ENCODE measurements at places on chromosomes 16 and 17.

DNA sequence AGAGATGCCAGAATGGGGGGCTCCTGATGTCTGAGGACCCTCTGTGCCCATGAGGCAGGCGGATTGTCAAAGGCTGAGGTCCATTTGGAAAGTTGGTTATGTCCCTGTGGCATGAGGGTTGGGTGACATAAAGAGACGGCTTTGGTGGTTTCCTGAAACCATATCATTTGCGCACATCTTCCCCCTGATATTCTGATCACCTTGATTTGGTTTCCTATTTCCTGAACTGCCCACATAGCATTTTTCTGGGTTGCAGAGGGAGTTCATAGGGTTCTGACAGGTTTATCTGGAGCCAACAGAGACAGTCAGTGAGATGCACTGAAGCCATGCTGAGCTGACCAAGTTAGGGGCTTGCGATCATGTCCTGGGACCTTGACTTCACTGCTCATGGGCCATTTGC, 15.7 kb upstream of the RNF222 start:
- no peak for DNase-seq

GRCh38 chr17:80892019-80892855, 99.4 kb upstream of the CHMP6 start:
- DNase-seq, result peak; percentile 92

DNA sequence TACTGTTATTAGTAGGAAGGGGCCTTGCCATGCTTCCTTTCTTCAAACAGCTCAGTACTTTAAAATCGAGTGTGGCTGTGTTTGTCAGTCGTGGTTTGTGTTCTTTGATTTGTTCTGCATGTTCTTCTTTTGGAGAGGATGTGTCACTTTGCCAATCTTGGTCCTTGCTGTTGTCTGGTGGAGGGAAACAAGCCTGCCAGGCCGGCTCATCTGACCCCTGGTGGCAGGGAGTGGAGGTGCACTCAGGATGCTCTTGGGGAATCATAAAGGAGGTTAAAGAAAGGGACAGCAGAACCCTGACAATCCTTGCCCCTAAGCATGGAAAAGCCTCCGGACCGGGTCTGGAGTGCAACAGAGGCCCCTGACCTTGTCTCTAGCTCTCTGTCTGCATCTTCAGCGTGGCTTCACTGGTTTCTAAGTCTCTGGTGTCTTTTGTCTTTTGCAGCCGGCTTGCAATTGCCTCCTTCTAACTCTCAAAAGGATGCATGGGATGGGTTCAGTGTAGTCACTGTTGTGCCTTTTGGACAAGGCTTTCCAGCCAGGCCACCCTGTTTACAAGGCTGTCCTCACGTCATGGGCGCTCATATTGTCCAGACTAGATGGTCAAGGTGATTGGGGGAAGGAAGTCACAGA, 135.8 kb downstream of the WWOX start:
- peak; percentile 21 for DNase-seq

- DNase-seq, result no peak
Measured at GRCh38 chr17:65533056-65533745, 28.2 kb downstream of the AXIN2 start.

DNA sequence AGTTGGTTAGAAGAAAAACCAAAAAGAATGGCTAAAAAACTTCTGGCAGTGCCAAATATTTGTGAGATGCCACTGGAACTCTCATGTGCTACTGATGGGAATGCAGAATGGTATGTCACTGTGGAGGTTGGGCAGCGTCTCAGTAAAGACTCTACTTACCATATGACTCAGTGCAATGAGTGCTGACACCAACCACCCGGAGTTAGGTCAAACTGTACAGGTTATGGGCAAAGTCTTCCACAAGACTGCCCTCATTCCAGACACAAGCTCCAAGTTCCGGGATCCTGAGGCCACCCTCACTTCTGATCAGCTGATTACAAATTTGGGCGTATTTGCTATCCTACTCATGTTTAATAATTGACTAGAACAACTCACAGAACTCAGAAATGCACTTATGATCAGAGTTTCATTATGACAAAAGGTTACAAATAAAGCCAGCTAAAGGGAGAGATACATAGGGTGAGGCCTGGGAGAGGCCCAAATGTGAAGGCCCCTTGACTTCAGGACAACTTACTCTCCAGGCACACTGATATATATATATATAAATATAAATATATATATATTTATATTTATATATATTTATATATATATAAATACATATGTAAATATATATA, 114.9 kb downstream of the TRIM37 start:
- DNase-seq, result no peak

DNA sequence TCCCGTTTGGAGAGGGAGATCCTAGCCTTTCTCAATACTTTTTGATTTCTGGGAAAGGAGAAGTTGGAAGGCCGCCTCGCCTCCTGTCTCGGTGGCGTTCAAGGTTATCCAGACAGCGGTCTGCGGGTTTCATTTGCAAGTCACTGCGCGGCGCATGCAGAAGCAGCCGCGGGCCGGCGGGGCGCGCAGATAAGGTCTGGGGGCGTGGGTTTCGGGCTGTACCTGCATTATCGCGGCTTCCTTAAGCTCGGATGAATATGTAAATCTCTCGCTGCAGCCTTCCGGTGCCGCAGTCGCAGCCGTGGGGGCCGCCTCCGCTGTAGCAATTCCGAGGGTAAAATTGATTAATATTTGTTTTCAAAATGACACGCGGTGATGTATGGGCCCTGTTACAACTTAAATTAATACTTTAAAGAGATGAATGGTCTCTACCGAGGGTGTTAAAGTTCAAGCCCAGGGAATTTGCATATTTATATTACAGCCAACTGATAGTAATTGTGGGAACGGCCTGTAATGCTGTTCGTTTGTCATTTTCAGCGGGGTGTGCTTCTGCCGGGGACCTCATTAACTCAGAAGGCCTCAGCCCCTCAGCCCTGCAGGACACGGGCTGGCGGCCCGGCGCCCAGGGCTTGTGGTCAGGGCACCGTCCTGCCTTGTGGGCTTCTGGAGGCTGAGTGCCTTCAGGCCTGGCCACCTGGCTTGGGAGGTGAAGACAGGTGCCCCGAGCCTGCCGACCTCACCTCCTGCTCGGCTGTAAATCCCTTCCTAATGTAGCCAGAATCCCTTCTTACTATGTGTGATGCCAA, 99.4 kb downstream of the CYLD start:
- no peak for DNase-seq

DNA sequence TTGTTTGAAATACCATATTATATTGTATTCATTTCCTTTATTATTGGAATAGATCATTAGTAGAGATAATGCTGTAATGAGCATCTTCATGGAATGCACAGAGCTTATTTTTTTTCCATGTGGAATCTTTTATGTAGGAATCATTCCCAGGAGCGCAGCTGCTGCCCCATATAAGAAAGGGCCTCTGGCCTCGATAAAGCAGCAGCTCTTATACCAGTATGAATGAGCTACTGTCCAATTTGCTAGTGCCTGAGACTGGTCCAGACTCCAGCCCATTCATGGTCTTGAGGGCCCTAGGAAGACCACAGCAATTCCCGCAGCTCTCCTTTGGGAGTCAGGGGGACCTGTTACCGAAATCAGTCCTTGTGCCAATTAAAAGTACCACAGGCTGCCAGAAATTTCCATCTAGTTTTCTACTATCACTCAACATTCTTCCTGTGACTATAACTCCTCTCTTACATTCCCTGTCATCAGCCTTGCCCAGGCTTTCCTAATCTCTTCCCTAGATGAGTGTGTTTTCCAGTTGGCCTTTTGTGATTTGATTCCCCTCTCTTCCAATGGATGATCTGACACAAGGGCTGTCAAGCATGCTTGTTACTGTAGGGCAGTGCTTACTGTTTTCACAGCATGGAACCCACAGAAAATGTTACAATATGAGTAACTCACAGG, 1.9 kb downstream of the ZNF843 start:
- no peak for DNase-seq

DNA sequence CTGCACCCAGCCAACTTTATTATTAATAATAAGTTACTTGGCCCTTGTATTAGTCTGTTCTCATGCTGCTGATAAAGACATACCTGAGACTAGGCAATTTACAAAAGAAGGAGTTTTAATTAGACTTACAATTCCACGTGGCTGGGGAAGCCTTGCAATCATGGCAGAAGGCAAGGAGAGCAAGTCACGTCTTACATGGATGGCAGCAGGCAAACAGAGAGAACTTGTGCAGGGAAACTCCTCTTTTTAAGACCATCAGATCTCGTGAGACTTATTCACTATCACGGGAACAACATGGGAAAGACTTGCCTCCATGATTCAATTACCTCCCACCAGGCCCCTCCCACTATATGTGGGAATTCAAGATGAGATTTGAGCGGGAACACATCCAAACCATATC, 47.7 kb downstream of the SYT17 start:
- no peak for DNase-seq

DNA sequence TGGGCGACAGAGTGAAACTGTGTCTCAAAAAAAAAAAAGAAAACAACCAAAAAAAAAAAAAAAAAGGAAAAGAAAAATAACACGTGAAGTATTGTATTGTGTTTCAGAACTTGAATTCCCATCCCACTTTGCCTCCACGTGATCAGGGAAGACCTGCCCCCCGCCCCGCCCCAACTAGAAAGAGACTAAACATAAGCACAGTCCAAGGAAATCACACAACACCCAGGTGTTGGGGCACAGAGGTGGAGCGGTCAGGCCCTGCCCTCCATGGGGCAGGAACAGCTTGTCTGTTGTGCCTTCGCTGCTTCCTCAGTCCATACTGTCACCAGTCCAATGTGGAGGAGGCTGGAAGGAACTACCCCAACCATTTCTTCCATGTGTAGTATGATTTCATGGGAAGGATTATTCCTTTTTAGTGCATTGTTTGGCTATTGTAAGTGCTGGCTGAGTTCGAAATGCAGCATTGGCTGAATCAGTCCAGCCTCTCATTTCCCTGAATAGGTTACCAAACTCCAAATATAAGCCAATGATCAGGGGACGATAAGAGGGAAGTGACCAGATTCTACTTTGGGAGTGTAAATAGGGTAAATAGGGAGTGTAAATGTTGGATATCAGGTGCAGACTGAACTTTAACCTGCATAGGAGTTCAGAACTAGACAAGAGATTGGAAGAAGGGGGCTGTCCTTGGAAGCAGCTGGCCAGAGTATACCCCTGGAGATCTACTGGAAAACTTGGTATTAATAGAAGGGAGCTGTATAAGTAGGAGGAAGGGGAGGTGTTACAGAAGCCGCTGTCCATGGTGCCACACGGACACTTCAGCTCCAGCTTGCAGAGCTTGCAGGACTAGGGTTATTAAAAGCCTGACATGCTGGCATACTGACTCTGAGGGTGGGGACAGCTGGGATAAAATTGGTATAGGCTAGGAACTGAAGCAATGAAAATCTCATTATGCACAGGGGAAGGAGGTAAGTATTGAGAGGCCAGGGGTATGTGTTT, 50.7 kb downstream of the TANGO6 start:
- DNase-seq, result no peak

- DNase-seq, result no peak
Measured at GRCh38 chr17:14198575-14198974, 38.1 kb downstream of the CDRT15 start.

GRCh38 chr17:8674344-8675305, 44.1 kb upstream of the MYH10 start:
- DNase-seq, result no peak

DNA sequence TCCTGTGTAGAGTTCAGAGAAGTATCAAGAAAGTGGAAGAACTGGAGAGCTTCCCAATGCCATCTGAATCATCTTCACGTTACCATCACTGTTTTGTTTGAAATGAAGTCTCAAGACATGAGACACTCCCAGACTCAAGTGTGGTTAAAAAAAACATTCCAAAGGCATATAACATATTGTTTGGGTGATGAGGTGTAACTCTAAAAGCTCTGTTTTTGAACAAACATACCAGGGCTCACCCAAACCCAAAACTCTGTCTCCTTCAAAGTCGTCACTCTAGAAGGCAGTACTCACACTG, 6.3 kb upstream of the ZCCHC14 start:
- DNase-seq, result no peak

- no peak for DNase-seq
Measured at GRCh38 chr17:59832883-59833379, 59.8 kb downstream of the TUBD1 start.

- no peak for DNase-seq
Measured at GRCh38 chr17:57651451-57651850, 93.6 kb downstream of the CCDC182 start.

- no peak for DNase-seq
Measured at GRCh38 chr17:68704871-68705713, 103.9 kb upstream of the FAM20A start.

- DNase-seq, result no peak
Measured at GRCh38 chr17:82690786-82691489, 7.6 kb downstream of the RAB40B start.

GRCh38 chr16:81532491-81533174, 88.0 kb downstream of the CMIP start:
- no peak for DNase-seq

DNA sequence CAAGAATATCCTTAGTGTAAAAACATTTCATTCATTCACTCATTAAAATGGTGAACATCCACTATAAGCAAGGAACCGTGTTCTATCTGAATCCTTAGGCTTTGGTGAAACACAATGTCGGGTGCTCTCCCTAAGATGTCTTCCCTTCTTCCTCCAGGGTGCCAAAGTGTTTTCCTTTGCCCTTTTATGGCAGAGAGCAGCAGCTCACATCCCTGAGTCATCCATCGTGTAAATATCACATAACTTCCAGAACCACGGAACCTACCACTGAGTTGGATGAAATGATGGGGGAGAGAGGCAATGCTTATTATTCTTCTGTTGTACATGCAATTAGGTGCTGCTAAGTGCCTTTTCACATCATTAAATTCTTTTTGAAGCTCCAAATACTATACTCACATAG, 50.2 kb downstream of the DNAH3 start:
- DNase-seq, result no peak

GRCh38 chr17:77840513-77841165, 117.9 kb upstream of the TNRC6C start:
- DNase-seq, result no peak

- no peak for DNase-seq
Measured at GRCh38 chr16:87332150-87332549, 15.0 kb upstream of the C16orf95 start.

- DNase-seq, result no peak
Measured at GRCh38 chr16:83117810-83118209, 491.0 kb downstream of the CDH13 start.

DNA sequence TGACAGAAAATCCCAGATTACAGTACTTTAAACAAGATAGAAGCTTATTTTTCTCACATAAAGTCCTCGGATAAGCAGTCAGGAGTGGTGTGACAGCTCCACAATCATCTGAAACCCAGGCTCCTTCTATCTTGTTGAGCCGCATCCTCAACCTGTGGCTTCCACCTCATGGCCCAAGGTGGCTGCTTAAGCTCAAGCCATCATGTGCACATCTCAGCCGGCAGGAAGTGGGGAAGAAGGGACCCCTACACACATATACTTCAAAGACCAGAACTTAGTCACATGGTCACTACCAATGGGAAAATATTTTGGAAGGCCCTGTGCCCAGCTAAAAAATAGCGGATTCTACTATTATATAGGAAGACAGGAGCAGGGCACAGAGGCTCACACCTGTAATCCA, 11.0 kb upstream of the FBXO47 start:
- DNase-seq, result no peak

GRCh38 chr17:17497065-17497844, 1.1 kb upstream of the RASD1 start:
- DNase-seq, result no peak

GRCh38 chr16:88459366-88460073, 6.4 kb downstream of the ZFPM1 start:
- DNase-seq, result no peak

GRCh38 chr17:60039114-60039846, 39.4 kb downstream of the HEATR6 start:
- no peak for DNase-seq

- no peak for DNase-seq
Measured at GRCh38 chr17:63967953-63968352, 4.8 kb downstream of the SCN4A start.

- no peak for DNase-seq
Measured at GRCh38 chr16:85945424-85945751, 46.4 kb downstream of the IRF8 start.

- no peak for DNase-seq
Measured at GRCh38 chr17:15261258-15261801, 3.8 kb downstream of the PMP22 start.

Measured in GM12864 (cell line).